Activated CD4-positive, alpha-beta T cell treated with anti-CD3 and anti-CD28 coated beads for 4 hours (primary cell): ENCODE measurements at places on chromosomes 5 and 9.

DNA sequence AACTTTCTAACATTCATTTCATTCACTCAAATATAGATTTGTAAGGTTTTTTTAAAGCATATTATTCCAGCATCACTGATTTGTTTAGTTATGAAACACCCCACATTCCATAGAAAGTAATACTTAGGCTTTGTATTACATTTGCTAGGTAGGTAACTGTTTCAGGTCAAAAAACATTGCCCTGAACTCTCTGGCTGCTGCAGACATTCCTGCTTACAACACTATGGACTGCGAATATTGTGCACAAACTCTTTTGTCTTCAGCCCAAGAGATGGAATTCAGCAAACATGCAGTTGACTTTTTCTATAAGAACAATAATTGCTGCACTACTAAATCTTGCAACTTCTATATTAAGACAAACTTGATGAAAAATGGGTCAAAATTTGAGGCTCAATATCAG is 301.0 kb downstream of the ARL15 start:
- DNase-seq: no peak

DNA sequence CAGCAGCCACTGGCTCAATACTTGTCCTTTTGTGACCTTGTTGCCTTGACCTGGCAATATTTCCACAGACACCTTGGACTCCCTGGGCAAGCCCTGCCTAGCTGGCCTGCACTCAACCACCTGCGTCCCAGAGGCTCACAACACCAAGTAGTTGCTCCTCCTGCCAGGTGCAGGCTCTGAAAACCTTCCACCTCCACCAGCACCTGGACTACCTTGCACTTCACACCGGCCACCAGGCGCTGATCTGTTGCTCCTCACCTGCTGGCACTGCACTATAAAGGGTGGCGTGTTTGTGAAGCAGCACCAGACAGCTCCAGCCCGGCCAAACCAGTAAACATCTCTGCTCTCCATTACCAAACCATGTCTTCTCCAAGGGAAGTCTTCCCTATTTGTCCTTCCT is 997.7 kb downstream of the PTPRD start:
- no peak for DNase-seq

DNA sequence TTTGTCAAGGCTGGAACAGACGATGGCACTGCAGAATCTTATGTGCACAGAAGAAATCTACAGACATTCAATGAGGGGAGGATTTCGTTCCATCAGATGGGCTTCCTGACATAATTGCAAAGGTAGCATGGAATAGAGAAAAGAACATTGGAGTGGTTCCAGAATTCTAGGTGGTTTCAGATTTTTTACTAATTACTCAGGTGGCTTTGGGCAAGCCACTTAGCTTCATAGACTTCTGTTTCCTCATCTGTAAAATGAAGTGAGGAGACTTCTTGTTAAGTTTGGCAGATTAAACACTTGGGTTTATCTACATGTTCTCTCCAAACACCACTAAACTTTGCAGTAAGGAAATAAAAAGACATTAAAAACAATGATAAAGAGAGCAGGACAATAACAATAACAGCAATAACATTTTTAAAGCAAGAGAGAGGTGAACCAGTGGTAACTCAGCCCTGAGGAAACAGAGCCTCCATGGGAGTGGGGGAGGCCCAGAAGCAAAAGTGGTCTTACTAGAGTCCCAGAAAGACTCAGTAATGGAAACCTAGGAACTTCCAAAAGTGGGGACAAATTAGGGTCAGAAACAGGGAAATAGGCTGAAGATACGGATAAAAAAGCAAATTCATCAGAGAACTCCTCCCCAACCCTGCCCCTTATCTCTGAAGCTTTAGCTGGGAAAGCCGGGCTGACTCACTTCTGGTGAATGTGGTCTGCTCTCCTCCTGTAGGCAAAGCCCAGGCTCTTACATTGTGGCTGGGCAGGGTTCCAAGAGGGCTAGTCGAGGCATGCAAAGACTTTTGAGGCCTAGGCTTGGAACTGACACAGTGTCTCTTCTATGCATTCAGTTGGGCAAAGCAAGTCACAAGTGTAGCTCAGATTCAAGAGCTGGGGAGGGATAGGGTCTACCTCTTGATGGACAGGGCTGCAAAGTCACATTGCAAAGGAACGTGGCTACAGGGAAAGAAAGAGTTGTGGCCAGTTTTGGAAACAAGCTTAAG is 11.8 kb upstream of the ACTBL2 start:
- peak; percentile 35 for DNase-seq

GRCh38 chr5:131067636-131068035 is 97.4 kb downstream of the HINT1 start:
- no peak for DNase-seq

- no peak for DNase-seq
These were observed 31.0 kb upstream of the GARNL3 start for GRCh38 chr9:127233550-127233949.

DNA sequence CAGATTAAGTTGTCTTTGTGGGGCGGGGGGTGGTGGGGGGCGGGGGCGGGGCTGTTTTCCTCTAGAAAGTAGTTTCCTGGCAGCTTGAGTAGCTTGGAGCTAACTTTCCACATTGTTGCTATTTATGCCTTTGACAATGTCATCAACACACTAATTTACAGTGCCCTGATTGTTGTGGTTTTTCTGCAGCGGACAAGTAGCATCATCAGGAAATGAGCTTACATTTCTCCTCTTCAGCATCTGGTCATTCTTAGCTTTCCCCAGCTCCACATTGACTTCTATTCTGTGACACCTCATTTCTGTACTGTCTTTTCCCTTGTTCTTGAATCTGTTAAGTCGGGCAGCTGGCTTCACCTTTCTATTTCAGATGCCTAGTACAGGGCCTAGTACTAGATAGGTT is 112.3 kb upstream of the RAD23B start:
- no peak for DNase-seq

DNA sequence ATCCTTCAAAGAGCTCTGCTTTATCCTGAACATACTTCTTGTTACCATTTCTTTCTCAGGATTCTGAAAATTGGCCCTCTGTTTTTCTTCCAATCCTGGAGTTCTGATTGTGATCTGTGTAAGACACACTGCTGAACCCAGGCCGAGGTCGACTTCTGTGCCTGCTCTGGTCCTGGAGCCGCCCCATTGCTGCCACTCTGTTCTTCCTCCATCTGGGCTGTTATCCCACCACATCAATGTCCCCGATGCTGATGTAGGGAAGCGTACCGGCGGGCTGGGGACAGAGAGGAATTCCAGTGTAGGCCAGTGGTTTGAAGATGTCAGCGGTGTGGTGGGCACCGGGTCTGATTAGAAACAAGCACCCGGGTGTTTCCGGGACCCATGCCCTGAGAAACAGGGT is 102.5 kb downstream of the LIFR start:
- no peak for DNase-seq

GRCh38 chr5:20230010-20230409 is 242.0 kb upstream of the CDH18 start:
- no peak for DNase-seq

DNA sequence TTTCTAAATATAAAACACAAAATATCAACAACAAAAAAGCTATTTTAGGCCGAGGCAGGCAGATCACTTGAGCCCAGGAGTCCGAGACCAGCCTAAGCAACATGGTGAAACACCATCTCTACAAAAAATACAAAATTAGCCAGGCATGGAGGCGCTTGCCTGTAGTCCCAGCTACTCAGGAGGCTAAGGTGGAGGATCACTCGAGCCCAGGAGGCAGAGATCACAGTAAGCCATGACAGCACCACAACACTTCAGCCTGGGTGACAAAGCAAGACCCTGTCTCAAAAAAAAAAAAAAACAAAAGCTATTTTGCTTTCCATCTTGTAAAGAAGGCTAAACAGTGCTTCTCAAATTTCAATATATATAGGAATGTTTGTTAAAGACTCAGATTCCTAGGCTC is 11.3 kb downstream of the C5orf15 start:
- DNase-seq: no peak

- DNase-seq: no peak
These were observed 267.2 kb downstream of the RAB3C start for GRCh38 chr5:58849921-58850667.
